ENCODE measurements at places on chromosomes 1 and 21.

DNA sequence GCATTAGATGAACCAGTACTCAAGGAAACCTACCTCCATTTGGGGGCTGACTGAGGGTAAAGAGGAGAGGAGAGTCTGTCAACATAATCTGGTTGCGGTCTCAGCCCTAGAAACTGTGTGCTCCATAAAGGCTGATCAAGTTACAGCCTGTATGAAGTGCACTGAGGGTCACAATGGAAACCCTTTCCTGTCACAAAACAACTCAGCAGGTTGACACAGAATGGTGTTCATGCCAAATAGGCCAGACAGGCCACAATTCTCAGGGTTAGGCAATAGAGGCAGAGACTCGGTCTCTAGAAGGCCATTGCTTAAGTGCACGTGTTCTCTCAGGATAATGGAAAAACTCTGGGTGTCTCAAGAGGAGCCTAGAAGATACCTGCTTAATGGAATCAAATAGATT lies 4.1 kb upstream of the ANKRD35 start:
- DNase-seq = no peak

GRCh38 chr1:17061892-17062291 lies 8.1 kb upstream of the SDHB start:
- DNase-seq = no peak

DNA sequence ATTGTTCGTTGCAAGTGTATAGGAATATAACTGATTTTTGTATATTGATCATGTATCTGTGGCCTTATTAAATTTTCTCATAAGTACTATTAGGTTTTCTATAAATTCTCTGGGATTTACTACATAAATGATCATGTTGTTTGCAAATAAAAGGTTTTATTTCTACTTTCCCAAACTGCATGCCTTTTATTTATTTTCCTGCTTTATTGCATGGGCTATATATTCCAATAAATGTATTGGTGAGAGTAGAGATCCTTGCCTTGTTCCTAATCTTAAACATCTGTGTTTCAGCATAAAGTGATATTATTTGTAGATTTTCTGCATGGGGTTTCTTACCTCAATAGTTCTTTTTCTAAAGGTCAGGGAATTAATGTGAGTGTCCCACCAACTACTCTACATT lies 107.0 kb upstream of the CD55 start:
- no peak for DNase-seq

GRCh38 chr1:109733236-109733870 lies 7.5 kb downstream of the GSTM3 start:
- DNase-seq = no peak

DNA sequence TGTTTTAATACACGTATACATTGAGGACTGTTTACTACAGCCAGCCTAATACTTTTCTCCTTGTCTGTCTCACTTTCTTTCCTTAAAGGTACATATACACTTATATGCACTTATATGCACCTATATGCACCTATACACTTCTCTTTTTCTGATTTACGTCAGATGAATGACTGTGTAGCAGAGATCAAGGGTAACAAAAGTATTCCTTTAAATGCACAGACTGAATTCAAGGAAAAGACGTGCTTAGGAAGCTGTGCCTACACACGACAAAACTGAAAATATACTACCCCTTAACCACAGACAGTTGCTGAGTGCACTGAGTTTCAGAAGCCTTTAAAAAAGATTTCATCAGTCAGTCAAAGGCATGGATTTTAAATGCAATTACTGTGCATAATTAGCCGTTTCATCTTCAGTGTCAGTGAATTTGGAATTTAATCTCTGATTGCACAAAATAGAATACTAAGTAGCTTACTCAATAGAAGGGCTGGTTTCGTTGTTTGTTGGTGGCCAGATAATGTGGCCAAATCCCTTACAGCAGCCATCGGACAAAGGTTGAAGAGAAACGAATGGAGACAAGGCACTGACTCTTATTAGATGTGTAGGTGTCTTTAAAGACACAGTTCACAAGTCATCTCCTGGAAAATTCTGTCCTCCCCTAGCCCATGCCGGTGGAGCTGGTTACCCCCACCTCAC lies 38.3 kb upstream of the TARBP1 start:
- DNase-seq = no peak

DNA sequence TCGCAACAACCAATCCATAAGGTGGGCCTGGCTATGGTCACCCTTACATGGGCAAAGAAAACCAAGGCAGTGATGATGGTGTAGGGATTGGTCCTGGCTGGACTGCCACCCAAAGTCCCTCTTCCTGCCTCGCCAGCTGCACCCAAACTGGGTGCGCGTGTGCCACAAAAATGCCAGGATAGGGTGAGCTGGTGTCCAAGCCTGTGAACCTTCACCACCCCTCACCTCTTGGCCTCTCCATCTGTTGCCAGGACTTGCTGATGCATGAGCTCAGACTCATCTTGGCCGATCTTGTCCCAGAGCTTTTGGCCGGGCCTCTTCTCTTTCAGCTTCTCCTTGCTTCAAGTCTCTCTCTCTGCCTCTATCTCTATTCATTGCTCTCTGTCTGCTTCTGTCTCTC lies 41.8 kb downstream of the FOXD2 start:
- no peak for DNase-seq

DNA sequence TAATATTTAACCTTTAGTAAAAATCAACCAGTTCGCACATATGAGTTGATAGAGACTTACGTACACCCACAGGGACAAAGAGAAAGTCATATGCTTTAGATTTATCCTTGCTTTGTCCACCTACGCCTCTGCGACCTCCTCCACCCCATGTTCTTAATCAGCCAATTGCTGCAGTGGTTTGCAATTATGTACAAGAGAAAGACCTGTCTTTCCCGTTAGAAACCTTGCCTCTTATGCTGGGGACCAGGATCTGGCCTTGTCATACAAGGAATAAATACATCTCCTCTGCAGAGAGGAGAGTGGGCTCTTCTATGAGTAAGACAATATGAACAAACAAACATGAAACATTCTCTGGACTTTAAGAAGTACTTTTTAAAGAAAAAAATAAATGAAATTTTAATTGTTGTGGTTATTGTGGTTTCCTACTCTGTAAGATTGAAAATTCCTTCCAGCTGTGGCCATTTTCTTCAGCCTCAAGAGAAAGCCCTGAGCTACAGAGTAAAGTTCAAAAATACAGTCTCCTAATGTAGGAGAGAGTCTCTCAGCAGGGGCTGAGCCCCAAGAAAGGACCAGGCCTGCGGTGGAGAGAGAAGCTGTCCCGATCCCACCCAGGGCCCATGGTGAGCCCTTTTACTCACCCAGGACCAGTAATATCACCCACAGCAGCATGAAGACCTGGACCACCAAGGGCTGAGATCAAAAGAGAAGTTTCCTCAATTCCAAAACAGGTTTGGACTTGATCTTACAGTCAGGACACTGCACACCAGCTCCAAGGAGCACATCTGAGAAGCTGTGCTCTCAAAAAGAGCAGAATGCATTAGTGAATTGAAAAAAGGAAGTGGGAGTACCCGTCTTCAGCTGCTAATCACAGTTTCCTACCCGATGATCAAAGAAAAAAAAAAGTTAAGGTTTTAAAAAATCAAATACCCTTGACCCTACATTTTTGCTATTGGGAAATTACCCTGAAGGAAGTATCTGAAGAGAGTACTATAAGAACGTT lies at the start of gene FCRL5:
FCRL5 (minus strand) TSS at position 822 of the 1,000 bp plus-strand sequence; CDS start at position 669, 153 bp downstream.
- DNase-seq = no peak

DNA sequence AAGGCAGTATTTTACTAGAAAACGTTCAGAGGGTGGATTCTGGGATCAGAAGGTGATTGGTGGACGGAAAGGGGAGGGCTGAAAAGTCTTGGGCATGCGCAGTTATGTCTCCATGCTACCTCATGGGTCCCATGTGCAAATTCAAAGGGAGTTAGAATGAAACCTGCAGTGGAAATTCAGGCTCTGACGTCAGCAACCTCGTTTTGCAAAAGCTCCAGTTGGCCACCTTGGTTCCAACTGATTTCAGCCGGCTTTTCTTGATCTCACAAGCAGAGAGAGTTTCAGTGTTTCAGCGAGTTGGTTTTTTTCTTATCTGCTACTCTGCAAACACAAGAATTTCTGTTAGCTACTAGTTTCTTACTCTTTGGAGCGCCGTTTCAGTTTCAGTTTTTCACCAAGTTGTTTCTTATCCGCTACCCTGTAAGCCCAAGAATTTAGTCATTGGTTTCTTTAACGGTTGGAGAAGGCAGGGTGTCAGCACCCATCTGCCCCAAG lies 69.8 kb upstream of the PGBD5 start:
- no peak for DNase-seq

- DNase-seq = no peak
These were observed 74.6 kb upstream of the NFIA start for GRCh38 chr1:61007534-61008364.

GRCh38 chr1:3461934-3462275 lies 7.4 kb downstream of the ARHGEF16 start:
- no peak for DNase-seq

- DNase-seq = no peak
These were observed 33.3 kb upstream of the CFAP298 start for GRCh38 chr21:32645261-32646182.

- DNase-seq = no peak
These were observed 22.7 kb upstream of the ZNF436 start for GRCh38 chr1:23392125-23392855.

Measured in CD8-positive, alpha-beta T cell (primary cell).